ENCODE measurements at places on chromosomes 6 and 20.
A peak's percentile ranks its signal among the peaks of the same experiment; 100 is the strongest.

GRCh38 chr20:32585586-32586127, 524 bp upstream of the NOL4L start:
- DNase-seq: no peak

DNA sequence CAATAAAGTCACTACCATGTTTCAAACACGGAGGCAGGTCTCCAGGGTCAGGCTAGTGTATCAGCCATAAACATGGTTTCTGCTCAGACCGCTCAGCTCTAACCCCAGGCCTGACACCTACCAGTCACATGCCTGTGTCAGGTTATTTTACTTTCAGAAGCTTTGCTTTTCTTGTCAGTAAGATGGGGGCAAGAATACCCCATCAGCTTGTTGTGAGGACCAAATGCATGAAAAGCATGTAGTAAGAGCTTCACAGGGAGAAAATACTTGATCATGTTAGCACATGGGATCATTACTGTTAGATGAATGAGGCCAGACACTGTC, 65.2 kb upstream of the PIM1 start:
- DNase-seq: no peak

GRCh38 chr20:63699466-63700198, 3.2 kb downstream of the TNFRSF6B start:
- no peak for DNase-seq

DNA sequence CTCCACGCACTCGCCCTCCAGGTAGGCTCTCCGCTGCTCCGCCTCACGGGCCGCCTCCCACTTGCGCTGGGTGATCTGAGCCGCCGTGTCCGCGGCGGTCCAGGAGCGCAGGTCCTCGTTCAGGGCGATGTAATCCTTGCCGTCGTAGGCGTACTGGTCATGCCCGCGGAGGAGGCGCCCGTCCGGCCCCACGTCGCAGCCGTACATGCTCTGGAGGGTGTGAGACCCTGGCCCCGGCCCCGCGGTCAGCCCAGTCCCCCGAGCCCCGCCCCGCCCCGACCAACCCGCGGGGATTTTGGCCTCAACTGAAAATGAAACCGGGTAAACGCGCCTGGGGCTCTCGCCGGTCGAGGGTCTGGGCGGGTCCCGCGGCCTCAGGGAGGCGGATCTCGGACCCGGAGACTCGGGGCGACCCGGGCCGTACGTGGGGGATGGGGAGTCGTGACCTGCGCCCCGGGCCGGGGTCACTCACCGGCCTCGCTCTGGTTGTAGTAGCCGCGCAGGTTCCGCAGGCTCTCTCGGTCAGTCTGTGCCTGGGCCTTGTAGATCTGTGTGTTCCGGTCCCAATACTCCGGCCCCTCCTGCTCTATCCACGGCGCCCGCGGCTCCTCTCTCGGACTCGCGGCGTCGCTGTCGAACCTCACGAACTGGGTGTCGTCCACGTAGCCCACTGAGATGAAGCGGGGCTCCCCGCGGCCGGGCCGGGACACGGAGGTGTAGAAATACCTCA, 598 bp downstream of the HLA-B start:
- DNase-seq: peak; percentile 44

- DNase-seq: no peak
These were observed 23.3 kb downstream of the NPEPL1 start for GRCh38 chr20:58715801-58716475.

- DNase-seq: no peak
These were observed 61.8 kb downstream of the BANF2 start for GRCh38 chr20:17761604-17762003.

- no peak for DNase-seq
These were observed 6.2 kb upstream of the BANF2 start for GRCh38 chr20:17693444-17694001.

GRCh38 chr6:15282334-15282733, 36.5 kb downstream of the JARID2 start:
- DNase-seq: no peak

- DNase-seq: no peak
These were observed 232.9 kb downstream of the BCKDHB start for GRCh38 chr6:80339421-80339820.

- DNase-seq: no peak
These were observed 50.2 kb downstream of the HDAC2 start for GRCh38 chr6:113920663-113921267.

DNA sequence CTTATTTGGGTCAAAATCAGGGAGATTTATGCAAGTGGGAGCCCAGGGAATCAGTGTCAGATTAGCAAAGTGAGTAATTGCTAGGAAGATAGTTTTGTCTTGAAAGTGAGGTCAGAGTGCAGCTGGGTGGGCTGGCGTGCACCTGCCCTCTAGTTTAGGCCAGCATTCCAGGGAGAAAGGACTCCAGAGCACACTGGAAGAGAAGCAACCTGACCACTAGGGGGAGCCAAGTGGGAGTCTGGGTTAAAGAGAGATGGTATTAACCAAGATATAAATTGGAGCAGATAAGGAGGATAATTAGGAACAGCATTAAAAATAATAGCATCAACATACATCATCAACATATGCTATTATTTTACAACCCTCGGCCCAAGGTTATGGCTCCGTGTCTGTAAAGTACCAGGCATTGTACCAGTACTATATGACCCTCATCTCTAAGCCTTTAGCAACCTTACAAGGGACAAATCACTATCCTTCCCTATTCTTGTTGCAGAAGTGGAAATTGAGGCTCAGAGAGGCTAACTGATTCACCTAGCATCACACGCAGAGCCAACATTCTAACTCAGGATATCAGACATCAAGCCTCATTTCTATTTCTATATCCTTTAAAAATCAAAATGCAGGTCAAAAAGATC, 57.8 kb downstream of the SLC2A10 start:
- DNase-seq: peak; percentile 56

DNA sequence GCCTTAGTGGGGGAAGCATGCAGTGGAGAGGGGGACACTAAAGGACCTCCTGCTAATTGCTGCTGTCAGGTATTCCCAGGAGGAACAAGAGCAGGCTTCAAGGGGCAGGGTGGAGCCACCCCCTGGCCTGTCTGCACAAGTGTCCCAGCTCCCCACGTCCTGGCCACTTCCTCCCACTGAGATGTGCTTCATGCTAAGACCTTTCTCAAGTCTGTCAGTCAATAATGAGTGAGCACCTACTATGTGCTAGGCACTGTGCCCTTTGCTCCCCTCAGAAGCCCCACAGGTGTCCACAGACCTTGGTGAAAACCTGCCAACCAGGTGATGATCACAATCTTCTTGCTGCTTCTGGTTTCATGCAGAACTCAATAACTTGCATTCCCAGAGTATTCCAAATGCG, 147.9 kb downstream of the UNC5CL start:
- DNase-seq: no peak

GRCh38 chr6:12803486-12803885, 86.9 kb downstream of the PHACTR1 start:
- DNase-seq: no peak

GRCh38 chr6:160519603-160520042, 144.5 kb downstream of the LPA start:
- no peak for DNase-seq

GRCh38 chr6:112429226-112429625, 82.1 kb downstream of the RFPL4B start:
- no peak for DNase-seq

DNA sequence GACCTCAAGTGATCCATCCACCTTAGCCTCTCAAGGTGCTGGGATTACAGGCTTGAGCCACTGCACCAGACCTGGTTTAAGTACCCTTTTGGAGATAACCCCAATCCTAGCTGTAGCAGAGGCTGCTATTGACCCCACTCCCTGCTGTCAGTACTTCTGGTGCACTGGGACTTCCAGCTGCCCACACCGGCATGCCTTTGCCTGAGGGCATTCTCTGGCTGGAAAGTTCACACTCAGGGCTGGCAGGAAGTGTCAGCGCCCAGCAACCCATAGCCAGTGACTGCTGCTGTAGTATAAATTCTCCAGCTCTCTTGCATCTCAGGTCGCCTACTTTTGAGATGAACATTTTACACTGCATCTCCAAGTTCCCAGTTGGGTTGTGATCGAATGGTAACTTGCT, 75.3 kb downstream of the UTRN start:
- DNase-seq: no peak

DNA sequence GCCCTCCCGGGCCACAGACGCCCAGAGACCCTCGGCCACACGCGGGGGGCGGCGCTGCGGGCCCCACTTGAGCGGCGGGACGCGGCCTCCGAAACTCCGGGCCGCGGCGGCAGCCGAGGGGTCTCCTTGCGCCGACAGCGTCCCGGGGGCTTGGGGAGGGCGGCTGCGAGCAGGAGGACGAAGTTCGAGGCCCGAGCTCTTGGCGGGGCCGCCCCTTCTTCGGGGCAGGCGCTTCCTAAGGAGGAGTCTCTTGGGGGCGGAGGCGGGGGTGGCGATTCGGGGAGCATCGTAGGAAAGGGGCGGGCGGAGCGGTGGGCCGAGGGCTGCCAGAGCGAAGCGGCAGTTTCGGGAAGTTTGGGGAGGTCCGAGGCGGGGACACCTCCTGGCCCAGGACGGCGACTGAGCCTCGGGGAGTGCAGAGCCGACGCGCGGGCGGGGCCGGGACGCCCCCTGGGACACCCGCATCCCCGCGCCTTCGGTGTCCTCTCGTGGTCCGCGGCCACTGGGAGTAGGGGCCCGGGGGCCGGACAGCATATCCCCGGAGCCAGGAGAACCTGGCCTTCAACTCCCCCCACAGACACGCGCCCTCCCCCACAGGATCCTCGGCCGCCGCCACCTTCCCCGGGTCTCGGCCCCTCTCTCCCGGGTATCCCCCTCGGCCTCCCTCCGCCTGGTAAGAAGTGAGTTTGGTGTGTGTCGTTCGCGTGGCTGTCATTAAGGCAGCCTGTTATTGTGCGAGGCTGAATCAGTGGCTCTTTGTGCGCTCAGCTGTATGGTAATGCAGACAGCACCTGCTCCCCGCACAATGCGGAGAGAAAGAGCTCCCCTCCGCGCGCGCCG, 613 bp upstream of the DLL1 start:
- peak; percentile 64 for DNase-seq

- no peak for DNase-seq
These were observed 122.5 kb downstream of the MTHFD1L start for GRCh38 chr6:150987855-150988464.

GRCh38 chr6:144104898-144105487, 9.6 kb upstream of the SF3B5 start:
- DNase-seq: peak; percentile 49

DNA sequence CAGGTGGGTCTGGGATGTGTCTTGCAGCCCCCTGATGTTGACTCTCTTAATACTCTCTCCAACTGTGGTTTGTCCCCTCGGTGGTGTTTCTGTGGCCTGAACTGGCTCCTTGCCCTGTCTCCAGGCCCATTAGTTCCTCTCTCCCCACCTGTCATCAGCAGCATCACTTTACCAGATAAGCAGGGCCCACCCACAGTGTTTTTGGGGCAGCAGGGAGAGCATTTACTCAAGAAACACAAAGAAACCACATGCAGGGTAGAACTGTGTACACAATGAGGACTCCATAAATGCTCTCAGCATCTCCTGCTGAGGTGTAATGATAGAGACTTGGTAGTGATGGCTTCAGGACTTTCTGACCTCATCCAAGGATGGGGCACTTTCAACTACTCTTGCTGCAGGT, 20.2 kb upstream of the MRPS18A start:
- no peak for DNase-seq

DNA sequence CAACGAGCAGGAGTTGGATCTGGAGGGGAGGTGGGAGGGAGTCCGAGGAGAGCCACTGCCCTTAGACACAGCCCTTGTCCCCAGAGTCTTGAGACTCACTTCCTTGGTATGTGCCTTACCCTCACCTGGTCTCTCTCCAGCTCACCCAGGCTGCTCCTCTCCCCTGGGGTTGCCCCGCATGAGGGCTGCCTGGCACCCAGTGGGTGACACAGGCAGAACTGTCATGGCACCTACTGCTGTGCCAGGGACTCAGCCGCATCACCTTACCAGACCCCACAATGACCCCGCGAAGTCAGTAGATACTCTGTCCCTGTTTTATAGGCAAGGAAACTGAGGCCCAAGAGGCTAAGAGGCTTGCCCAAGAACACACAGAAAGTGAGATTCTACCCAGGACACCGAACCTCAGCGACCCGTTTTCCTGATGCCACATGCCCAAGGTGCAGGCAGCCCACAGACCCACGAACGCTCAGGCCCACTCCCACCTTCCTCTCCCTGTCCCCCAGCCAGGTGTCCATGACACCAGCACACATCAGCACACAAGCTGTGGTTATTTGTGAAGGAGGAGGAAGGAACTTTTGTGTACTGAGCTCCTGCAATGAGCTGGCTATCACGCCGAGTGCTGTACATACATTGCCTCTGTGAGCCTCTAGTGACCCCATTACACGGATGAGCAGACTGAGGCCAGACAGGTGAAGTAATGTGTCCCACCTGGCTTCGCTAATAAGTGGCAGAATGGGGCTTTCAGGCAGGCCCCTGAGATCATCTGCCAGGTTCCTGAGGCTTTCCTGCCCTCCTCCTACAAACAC, 168.1 kb downstream of the GRM4 start:
- DNase-seq: no peak

GRCh38 chr6:157656437-157656997, 166.5 kb upstream of the SNX9 start:
- no peak for DNase-seq

DNA sequence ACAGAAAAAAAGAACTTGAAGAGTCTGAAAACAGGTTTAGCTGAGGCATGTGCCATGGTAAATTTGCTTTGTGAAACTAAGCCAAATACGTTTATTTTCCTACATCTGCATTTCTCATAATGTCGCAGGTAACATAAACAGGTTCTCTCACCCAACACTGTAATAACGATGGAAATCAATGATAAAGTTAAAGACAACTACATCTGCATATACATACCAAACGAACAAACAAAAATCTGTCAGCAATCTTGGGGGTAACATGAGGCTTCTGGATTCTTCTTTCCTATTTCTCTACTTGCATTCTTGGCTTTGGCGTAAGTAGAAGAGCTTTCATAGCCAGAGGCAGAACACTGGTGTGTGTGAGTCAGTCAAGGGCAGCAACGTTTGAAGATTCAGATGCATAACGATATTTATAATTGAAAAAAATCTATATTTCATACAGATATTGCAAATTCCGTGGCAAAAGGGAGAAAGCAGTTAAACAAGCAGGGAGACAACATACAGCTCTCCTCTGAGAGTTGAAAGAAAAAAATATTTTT, 195.1 kb downstream of the EDN1 start:
- no peak for DNase-seq

- no peak for DNase-seq
These were observed 50.5 kb upstream of the SSTR4 start for GRCh38 chr20:22984606-22985005.

DNA sequence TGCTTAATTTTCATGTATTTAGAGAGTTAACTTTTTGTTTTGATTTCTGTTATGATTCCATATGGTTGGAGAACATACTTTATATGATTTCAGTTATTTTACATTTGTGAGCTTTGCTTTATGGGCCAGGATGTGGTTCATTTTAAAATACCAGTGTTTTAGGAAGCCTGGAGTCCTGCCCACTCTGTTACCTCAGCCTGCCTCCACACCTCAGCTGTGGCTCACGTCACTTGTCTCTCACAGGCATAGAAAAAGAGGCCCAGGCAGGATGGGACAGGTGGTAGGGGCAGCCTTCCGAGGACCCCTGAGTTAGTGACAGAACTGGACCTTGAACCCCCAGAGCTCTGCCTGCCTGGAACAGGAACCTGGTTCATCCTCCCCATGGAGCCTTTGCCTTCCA, 16.0 kb downstream of the PSMF1 start:
- no peak for DNase-seq

- DNase-seq: no peak
These were observed 55.0 kb upstream of the PCSK2 start for GRCh38 chr20:17171746-17172280.

- DNase-seq: no peak
These were observed 13.2 kb upstream of the SSTR4 start for GRCh38 chr20:23021951-23022350.
